CD4-positive, alpha-beta T cell (primary cell): ENCODE measurements at places on chromosomes 11 and 22.

GRCh38 chr11:45405916-45406670 lies 120.0 kb upstream of the SYT13 start:
- DNase-seq: no peak

DNA sequence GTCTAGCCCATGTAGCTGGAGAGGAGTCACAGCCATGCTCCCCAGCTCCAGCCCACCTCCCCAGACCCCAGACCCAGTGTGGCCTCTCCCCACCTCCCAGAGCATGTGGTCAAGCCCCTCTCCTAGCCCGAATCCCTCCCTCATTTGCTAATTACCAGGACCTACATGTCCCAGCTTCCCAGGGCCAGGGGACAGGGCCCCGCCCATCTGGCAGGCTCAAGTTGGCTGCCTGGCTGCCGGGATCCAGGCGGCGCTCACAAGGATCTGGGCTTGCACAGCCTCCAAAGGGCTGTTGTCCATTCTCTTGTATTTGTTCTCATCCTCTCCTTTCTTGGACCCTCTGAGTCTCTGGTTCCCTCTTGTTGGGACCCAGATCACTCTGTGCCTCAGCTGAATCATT lies 4.6 kb upstream of the MIF start:
- no peak for DNase-seq

DNA sequence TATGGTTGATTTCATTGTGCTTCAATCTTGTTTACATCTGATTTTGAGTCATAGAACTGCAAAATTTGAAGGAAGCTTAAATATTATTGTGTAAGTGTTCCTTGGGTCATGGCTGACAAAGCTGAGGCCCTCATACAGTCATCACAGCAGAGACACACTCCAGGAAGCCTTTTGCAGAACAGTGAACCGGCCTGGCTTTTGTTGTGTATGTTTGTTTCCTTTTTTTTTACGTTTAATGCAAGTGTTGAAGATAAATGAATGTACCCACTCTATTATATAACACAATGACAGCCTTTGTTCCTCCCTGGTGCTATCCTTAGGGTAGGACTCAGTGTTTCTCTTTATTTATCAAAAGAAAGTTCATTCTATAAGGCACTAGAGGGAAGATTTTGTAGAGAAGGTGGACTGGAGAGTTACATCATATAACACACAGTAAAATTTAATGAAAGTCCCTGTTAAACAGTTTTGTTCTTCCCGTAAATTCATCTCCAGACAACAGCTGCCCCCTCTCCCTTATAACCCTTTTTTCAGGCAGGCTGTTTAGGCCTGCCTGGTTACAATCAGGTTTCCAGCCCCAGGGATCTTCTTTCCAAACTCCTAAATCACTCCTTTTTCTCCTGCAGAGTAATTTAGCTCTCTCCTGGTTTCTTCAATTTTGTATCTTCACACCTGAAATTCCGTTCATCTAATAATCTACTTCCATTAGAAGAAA lies 34.3 kb upstream of the CSTF3 start:
- DNase-seq: no peak

- no peak for DNase-seq
These were observed 20.1 kb upstream of the AQP11 start for GRCh38 chr11:77569676-77570070.

DNA sequence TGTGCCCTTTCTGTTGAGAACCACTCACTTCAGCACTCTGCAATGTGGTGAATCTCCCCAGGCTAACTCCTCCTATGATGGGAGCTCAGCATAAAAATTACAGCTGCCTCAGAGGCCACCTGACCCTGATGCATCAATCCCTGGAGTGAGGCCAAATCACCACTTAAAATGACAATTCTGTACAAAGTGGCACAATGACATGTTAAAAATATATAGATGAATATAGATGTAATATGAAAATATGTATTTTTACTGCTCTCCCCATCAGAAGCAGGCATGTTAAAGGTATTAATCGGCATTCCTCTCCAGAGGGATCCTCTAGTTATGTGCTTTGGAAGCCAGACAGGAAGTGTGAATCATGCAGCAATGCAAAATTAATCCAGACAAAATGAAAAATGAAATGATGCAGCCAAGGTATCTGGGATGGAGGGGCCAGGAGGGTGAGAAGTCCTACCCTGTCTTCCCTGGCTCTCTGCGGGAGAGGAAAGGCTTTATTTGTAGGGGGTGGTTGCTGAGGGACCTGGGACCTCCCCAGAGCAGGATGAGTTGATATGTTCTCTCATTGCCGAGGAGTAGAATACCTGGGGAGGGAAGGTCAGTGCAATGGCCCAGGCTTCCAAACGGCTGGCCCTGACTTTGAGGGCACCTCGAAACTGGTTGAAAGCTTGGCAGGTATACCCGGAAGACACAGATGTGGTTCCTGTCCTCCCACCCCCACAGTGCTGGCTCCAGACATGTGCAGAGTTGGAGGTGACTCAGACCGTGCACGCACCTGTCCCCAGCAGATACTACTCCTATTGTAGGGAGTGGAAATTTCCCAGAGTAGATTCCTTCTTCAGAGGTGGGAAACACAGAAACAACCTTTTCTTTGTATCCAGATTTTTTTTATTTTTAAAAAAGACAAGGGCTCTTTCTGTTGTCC lies 347.9 kb upstream of the NCAM1 start:
- no peak for DNase-seq

DNA sequence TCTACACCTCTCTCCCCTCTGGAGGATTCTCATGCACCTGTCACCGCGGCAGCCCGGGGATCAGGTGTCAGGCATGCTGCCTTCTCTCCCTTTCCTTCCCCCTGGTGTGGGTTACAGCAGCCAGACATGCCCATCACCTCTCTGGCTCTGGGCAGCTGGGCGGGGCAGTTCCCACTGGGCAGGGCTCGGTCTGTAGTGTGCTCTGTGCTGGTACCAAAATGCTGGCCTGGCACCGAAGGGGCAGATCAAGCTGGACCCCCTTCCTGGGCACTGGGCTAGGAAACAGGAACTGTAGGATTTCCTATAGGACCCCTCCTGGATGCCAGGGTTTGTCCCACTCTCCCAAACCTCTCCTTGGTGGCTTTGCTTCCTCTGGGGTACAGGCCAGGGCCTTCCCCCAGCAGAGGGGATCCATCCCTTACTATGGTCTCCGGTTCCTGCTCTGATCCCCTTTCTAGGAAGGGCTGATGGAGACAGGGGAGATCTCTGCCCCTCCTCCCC lies 821 bp downstream of the GAL3ST1 start:
- no peak for DNase-seq

GRCh38 chr11:96075532-96075959 lies 151.6 kb upstream of the MTMR2 start:
- DNase-seq: peak; percentile 51

DNA sequence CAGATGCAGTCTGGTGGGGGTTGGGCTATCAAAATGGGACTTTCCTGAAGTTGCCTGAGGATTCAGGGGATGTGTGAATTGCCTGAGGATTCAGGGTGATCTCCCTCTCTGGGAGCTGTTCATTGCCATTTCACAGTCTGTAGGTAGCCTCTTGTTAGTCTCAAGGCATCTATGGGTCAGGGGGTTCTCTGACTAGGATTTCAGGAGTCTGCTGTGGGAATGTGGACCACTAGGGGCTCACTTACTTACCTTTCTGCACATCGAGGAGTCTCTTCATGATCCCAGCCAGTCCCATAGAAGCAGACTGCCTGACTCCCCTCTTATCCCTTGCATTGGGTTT lies 54.0 kb downstream of the KCNQ1OT1 start:
- DNase-seq: no peak

DNA sequence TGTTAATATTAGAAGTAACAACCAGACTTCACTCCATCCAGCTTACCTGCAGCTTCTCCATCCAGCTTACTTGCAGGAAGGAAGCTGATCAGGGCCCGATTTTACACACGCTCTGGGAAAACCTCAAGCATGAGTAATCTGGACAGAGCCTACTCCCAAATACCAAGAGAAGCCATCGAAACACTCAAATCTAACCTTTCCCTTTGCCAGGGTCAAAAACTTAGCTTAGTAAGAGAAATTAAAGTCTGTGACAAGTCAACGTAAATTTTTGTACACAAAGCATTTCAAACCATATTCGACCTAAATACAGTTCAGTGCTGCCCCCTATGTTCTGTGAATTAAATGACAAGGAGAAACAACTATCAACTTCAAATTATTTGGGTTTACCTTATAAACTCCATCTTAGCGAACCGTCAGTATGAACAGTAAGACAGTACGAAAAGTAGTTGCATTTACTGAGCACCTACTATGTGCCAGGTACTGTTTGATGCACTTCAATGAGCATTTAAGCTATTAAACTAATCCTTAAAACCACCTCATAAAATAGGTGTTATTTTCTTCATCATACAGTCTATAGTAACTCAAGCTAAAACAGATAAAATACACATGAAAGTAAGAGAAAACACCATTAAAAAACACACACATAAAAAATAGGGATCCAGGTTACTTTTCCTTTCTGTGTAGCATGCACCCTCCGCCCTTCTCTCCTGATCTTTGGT lies 36.9 kb downstream of the ARFGAP3 start:
- no peak for DNase-seq

DNA sequence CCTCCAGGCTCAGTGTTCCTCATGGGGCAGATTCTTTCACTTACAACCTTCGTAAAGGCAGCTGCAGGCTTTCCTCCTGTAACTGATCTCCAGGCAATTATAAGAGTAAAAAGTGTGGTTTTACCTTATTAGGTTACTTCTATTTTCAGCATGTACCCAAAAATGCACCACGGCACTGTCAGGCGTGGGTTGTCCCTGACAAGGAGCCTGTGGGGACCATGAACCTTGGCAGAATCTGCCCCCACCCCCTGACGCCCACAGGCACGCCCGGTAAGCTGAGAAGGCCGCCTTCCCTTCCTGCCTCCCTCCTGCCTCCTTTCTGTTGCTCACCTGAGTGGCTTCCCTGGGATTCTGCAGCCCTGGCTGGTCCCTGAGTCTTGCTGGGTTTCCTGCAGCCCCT lies 1383.3 kb downstream of the TBC1D22A start:
- no peak for DNase-seq

- no peak for DNase-seq
These were observed 666 bp upstream of the OVOL1 start for GRCh38 chr11:65786008-65786785.

- DNase-seq: no peak
These were observed 90.8 kb downstream of the TECTA start for GRCh38 chr11:121191818-121192217.

- DNase-seq: no peak
These were observed 583 bp upstream of the RRAS2 start for GRCh38 chr11:14359501-14360031.

GRCh38 chr11:33734441-33735270 lies 1.6 kb downstream of the CD59 start:
- DNase-seq: no peak

GRCh38 chr11:34585735-34586487 lies 35.0 kb upstream of the EHF start:
- no peak for DNase-seq

DNA sequence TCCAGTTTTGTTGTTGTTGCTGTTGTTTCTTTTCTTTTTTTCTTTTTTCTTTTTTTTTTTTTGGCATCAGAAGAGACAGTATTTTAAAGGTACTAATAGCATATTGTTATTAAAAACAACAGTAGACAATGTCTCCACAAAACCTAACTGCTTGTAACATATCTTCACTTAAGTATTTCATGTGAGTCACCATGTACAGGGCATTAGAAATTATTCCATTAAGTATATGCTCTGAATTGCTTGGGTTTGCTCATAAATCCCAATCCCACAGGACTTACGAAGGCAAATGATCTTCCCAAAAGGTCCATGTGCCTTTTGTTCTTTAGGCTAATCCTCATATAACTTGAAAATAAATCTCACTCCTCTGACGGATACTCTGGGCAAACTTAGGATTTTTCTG lies 35.9 kb downstream of the MAP6 start:
- no peak for DNase-seq

DNA sequence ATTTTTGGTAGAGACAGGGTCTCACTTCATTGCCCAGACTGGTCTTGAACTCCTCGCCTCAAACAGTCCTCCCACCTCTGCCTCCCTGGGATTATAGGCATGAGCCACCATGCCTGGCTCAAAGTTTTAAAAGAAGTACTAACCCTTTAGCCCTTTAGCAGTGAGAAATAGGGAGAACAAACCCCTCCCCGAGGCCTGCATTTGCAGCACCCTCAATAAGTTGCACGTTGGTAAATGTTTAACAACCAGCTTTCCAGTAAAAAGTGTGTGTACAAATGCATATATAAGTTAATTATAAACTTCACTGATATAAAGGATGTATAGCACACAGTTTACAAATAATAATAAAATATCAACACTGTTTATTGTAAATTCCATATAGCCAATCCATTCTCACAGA lies 51.8 kb downstream of the PARVA start:
- no peak for DNase-seq

DNA sequence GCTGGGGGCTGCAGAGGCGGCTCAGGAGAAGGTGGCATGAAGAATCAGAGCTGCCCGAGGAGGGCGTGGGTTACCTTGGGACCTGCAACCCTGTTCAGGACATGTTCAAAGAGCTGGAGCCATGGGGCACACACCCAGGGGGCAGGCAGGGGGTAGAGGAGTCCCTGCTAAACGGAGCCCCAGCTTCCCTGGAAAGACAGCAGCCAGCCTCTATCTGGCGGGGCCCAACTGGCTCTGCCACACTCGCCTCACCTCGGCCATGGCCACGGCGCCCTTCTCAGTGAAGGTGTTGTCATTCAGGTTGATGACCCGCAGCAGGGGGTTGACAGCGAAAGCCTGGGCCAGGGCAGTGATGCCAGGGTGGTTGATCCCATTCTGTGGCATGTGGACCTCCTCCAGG lies 17.0 kb upstream of the CHADL start:
- no peak for DNase-seq

DNA sequence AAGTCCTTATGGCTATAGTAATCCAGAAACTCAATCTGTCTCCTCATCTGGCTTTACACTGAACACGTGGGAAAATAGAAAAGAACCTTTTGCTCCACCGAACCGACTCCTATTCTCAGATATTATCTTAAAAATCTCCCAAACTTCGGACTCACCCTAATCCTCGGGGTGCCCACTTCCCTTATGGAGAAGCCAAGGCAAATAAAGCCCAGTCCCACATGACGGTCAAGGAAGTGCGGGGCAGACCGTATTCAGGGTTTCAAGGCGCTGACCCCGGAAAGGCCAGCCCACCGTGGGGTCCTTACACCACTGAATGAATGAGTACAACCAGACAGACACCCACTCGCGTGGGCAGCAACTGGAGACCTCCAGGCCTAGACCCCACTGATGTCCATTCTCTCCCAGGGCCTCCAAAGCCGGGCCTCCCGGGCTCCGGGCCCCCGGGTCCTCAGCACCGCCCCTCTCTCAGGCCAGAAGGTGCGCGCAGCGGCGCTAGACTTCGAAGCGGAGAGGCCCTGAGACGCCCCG lies 489 bp downstream of the NUP98 start:
- DNase-seq: no peak

DNA sequence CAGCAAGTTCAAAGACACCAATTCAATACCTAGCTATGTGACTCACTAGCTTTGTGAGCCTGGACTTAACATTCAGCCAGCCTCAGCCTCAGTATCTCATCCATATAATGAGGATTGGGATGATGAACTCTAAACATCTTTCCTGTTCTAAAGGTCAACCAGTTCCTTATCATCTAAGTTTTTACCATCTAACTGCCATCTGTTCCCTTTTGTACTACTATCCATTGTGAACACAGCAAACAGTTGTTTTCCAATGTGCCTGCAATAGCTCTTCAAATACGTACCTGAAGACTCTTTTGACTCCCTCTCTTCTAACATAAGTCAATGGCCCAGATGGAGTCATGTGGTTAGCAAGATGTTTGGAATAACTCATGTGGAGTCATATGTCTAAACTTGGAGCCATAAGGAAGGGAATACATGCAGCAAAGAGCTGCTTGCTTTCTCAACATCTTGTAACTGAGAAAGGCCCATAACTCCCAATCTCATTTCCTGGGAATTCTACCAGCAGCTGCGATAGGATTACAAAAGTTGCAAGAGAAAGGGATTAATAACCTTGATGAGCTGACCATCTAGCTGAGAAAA lies 19.4 kb downstream of the SYTL2 start:
- no peak for DNase-seq

GRCh38 chr11:82883853-82884252 lies 16.4 kb downstream of the PRCP start:
- no peak for DNase-seq
